ENCODE measurements at places on chromosomes 5 and 9.

- DNase-seq = no peak
Measured at GRCh38 chr9:2043881-2044462, 28.8 kb downstream of the SMARCA2 start.

DNA sequence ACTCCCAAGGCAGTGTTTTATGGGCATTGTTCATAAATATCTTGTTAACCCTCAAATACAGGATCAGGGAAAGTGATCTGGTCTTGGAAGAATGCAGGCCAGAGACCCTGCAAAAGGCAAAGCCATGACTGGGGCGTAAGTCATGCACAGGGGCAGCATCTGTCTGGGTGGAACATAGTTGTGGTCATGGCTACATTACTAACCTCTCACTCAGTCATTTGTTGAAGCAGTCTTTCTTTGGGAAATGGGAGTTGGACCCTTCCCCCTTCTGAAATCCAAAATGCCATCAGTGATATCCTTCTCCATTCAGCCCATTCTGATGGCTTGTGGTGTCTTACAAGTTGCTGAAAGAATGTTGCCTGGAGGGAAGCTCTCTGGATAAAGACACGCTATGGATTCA lies 68.1 kb downstream of the GDNF start:
- DNase-seq = peak; percentile 100

GRCh38 chr9:76926324-76926741 lies 20.4 kb upstream of the PRUNE2 start:
- peak; percentile 79 for DNase-seq

GRCh38 chr5:179141867-179142266 lies 81.7 kb downstream of the ZNF354C start:
- DNase-seq = no peak

DNA sequence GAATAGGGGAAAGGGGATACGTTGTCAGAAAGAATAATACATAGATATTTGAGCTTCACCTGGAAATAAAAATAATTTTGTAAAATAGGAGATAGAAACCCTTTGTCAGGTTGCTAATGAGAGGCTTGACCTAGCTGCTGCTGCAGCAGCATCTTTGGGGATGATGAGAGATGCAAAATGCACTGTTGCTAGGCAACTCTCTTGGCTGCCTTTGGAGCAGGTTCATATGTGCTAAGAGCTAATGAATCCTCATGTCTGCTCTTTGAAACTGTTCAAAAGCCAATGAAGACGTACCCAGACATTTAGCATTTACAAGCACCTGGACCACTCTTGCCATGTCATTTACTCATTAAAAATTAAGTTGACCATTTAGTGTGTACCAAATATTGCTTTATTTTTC lies 121.7 kb downstream of the FOCAD start:
- DNase-seq = no peak

DNA sequence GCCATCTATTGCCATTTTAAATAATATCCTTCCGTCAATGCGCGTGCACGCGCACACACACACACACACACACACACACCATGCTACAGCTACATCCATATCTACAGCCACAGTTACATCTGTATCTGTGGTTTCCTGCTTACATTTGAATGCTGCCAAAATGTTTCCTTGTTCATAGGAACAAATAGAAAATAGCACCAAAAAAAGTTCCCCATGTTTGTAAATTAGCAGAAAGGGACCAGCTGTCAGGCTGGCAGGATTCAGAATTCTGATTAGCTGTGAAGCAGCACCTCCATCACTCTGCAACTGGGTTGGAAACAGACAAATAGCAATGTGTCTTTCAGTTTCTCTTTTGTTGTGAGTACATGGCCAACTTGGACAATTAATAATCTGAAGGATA lies 601.5 kb downstream of the IRX1 start:
- DNase-seq = no peak

DNA sequence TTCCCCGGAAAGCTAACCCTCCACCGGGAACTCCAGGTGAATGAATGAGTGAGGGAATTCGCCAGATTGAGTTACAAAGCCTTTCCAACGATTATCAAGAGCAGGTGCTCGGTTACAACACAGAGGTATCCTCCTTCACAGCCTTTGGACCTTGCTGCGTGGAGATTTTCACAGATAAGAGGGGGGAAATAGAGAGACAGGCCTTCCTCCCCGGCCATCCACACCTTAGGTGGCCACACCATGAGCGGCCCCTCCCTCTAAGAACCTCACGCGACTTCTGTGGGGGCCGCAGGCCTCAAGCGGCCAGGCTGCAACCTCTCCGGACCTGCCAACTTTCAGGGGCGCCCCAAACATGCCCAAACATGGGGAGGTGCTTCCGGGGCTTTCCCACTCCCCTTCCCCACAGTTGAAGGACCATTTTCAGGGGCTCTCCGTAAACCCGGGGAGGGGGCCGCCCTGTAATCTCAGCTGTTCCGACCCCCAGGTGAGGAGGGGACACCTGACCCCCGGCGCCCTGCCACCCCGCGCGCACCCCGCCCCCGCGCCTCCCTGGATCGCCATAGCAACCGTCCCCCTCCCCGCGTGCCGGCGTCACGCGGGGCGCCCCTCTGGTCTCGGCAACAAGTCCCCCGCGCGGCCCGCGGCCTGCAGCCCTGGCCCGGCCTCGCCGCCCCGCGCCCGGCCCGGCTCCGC lies 603 bp downstream of the DENND1A start:
- DNase-seq = no peak

GRCh38 chr5:176748967-176749935 lies 61.1 kb upstream of the UNC5A start:
- DNase-seq = no peak

All from fibroblast of upper back skin (primary cell).